ENCODE measurements at places on chromosomes 5 and 9. TPM values are rescaled to one million over a fixed set of nuclear protein-coding genes. Genes with fewer than 3 reads are reported as not detected.
A peak's percentile ranks its signal among the peaks of the same experiment; 100 is the strongest.

GRCh38 chr9:99785010-99785590 lies 36.6 kb upstream of the NR4A3 start:
- DNase-seq, result no peak

DNA sequence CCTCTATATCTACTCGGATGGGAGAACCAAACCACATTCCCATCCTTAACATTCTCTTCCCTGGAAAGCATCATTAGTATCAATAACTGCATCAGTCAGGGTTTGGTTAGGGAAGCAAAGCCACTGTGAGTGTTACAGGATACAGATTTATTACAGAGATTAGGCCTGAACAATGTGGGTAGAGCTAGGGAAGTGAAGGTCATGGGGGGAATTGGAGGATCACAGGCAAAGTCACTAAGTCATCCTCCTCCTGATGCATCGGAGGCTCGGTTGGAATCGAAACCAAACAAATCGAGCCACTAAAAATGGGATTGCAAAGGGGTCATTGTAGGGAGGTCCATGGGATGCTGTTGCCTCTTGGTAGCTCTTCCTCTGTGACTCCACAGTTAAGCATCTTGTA lies 61.8 kb upstream of the ZBTB43 start:
- DNase-seq, result no peak

GRCh38 chr5:54702470-54702869 lies 184.9 kb downstream of the SNX18 start:
- DNase-seq, result no peak

DNA sequence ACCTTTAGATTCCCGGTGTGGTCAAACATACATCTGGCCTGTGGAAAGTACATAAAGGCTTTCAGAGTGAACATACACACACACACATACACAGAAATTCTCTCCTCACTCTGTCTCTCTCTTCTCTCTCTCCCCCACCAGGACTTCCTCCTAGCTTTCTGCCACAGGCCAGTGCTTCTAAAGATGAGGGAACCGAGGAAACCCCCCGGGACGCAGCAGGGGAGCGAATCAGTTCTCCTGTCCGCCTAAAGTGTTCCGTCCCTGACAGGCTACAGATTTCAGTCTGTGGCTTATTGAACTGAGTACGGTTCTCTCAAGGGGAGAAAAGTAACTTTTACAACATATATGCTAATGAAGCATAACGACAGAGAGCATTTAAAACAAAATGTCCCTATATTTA lies 75.8 kb downstream of the MED27 start:
- DNase-seq, result no peak

DNA sequence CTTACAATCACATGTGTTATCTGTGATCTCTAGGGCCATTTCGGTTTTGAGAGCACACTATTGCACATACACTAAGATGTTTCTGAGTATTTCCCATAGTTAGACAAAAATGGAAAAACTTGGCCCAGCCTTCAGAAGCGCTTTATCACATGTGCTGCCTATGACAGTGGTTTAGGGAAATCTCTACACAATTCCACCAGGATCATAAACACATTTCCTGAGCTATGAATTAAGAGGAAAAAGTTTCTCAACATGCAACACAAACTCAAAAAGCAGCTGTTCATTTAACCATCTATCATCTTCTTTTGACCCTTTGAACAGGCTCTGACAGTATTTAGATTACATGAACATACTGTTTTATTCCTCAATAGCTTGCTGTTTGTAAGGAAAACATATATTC lies 15.1 kb downstream of the FGF1 start:
- DNase-seq, result no peak

GRCh38 chr9:134571946-134572917 lies 69.4 kb upstream of the COL5A1 start:
- no peak for DNase-seq

- DNase-seq, result no peak
Measured at GRCh38 chr9:21995666-21996398, 1.2 kb downstream of the CDKN2B-AS1 start.

GRCh38 chr9:6367128-6367890 lies 39.1 kb downstream of the TPD52L3 start:
- no peak for DNase-seq

DNA sequence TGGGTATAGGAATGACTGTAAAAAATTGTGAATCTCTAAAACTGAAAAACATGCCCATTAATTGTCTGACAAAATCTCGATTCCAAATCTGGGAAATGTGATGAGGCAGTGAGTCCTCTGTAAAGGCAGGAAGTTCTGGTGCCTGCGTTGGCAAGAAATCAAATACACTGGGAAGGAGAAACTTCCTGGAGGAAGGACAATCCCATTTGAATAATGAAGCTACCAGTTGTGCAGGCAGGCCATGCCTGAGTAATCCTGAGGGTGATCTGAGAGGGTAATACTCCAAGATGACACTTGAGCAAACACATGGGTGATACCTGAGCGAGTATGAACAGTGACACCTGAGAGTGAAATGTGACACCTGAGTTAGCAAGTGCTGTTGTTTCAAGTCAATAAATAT lies 49.7 kb downstream of the KIF24 start:
- peak; percentile 13 for DNase-seq

GRCh38 chr9:35675732-35676392 lies 2.1 kb downstream of the CA9 start:
- no peak for DNase-seq

- DNase-seq, result no peak
Measured at GRCh38 chr5:146410272-146410671, 36.9 kb upstream of the TCERG1 start.

- DNase-seq, result no peak
Measured at GRCh38 chr5:14143546-14143840, 351 bp downstream of the TRIO start.

GRCh38 chr5:166595274-166595951 lies 1696.0 kb upstream of the WWC1 start:
- no peak for DNase-seq

DNA sequence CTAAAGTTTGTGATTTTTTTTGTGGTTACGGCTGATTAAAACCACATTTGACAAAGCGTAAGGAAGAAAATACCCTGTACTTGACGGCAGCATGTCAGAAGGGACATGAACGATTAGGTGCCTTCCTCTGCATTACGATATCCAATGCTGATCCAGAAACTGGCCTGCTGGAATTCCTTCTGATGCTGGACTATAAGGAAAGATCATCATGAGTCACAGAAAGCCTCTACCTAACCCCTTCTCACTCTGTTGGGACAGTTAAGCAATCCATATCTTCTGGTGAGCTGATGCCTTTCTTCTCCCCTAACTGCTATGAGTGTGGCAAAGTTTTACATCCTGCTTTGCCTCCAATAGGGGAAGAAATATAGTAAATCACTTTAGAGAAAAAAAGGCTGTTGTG lies 78.4 kb upstream of the PAPPA start:
- peak; percentile 75 for DNase-seq

DNA sequence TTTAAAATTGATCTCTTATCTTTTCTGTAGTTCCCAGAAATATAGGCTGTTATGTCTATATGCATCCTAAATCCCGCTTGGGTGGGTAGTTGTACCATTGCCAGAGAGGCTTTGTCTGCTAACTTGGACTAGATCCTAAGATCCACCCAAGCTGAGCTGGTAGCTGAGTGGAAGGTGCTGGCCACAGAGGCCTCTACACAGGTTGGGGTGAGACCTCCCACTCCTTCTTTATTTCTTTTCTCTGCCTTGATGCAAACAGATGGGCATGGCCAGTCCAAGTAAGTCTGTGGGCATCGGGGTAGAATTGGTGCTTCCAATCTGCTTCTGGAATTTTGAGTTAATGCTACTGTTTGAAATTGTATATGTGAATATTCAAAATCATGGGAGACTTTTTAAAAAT lies 14.4 kb upstream of the GADD45G start:
- no peak for DNase-seq

DNA sequence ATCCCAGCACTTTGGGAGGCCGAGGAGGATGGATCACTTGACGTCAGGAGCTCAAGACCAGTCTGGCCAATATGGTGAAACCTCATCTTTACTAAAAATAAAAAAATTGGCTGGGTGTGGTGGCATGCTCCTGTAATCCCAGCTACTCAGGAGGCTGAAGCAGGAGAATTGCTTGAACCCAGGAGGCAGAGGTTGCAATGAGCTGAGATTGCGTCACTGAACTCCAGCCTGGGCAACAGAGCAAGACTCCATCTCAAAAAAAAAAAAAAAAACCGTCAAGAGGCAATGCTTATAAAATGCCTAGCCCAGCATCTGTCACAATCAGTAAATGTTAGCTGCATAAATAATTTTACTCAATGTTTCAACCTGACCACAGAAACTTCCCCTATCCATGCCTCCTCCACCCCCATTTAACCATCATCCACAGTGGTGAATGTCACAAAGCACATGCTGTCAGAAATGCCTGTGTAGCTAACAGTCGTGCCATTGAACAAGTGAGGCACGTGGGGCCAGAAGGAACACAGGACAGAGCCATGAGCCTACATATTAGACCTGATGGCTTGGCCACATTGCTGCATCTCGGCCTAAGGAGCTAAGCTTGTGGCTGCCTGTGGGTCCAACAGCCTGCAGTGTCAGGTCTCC lies 16.8 kb upstream of the TCOF1 start:
- DNase-seq, result no peak

- DNase-seq, result peak; percentile 86
Measured at GRCh38 chr5:13477118-13477737, 467.3 kb downstream of the DNAH5 start.

- peak; percentile 97 for DNase-seq
Measured at GRCh38 chr5:122129306-122129705, at the start of gene ZNF474. ZNF474 (plus strand) TSS chr5:122129546; CDS start chr5:122151991, 22,445 bp downstream.

DNA sequence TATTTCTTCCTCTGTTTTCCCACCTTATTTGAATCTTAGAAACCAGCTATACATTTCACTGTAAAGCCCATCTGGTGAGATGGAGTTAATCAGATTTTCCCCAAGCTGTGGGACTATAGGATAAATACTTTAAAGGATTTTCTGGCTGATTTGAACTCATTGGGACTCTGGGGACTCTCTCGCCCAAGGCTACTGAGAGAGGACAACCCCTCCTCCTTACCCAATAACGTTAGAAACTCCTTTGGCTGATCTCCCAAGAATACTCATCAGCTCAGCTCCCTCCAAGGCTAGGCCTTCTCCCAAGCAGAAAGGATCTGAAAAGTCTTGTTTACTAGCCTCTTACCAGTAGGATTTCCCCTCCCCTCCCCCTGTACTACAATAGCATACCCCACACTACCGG lies 1.5 kb upstream of the GLRA1 start:
- DNase-seq, result no peak

GRCh38 chr5:154479160-154479943 lies 1.3 kb upstream of the HAND1 start:
- no peak for DNase-seq

GRCh38 chr5:178993236-178993765 lies 1.8 kb downstream of the GRM6 start:
- no peak for DNase-seq

GRCh38 chr9:120867676-120868338 lies 9.2 kb downstream of the PHF19 start:
- DNase-seq, result no peak

DNA sequence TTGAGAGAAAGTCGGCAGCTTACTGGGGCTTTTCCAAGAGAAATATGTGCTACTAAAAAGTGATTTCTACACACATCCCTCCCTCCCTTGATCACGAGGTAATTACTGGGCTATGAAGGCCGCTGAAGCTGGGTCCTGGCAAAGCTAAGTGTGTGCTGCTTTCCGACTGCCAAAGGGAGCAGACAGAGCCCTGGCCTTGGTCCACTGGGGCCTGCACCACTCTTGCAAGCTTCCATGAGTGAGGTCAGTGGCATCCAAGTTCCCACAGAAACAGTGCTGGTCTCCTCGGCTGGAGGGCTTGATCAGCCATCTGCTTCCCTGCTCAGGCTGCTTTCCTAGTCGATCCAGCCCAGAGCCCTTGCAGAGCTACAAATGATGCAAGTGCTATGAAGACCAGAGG lies 154.8 kb upstream of the LHFPL2 start:
- DNase-seq, result no peak

GRCh38 chr5:83312663-83313062 lies 158.9 kb upstream of the VCAN start:
- DNase-seq, result no peak

DNA sequence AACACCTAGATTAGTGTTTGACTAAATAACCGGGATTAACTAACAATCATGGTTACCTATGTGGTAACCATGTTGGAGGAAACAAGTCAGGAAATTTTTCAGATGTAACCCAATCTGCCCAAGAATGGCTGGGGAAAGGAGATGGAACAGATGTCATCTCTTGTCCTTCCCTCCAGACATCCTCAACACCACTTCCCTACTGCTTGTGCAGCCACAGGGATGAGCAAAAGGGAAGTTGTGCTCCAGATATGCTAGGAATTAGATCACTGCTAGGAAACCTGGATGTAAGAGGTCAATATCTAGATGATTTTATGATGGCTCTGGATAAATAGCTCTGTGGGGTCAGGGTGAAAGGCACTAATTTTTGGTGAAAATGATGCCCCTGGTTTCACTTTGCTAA lies 61.3 kb upstream of the ELL2 start:
- no peak for DNase-seq

- peak; percentile 79 for DNase-seq
Measured at GRCh38 chr5:72363166-72363802, 43.1 kb downstream of the PTCD2 start.

- DNase-seq, result no peak
Measured at GRCh38 chr9:125852386-125852785, 105.2 kb downstream of the PBX3 start.

DNA sequence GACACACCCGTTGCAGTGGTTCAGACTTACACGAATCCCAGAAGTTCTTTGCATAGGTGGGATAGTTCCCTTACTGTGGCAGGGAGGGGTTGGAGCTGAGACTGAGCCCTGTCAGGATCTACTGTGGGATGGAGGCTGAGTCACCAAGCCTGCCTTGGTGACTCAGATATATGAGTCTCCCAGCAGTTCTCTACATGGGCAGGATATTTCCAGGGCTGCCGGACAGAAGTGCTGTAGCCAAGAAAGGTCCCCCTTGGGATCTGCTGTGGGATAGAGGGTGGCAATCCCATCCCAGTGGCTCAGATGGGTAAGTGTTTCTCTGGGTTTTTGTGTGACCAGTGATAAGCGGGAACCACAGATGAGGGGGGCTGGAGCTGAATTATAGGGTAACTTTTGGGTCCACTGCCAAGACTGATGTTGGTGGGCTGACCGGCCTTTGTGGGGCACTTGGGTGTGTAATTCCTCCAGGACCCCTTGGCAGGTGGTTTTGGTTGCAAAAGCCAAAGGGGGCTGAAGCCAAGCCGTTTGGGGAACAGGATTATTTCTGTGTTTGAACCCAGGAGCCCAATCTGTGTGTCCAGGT lies 18.7 kb downstream of the XRCC4 start:
- DNase-seq, result peak; percentile 80

The SPINK4 gene
- not detected for polyA plus RNA-seq

The SPINK13 gene
- not detected for polyA plus RNA-seq

The TRAF1 gene
- 0.28 TPM for polyA plus RNA-seq

The FOXD4L6 gene
- polyA plus RNA-seq, result not detected

The GLRA1 gene
- polyA plus RNA-seq, result not detected

The CDH9 gene
- not detected for polyA plus RNA-seq

The ZNF169 gene
- polyA plus RNA-seq, result 1.4 TPM

The QRFP gene
- polyA plus RNA-seq, result not detected

The CD72 gene
- polyA plus RNA-seq, result 0.49 TPM

The IRX2 gene
- polyA plus RNA-seq, result 18.4 TPM

The MYMK gene
- polyA plus RNA-seq, result not detected

The RASEF gene
- 1.1 TPM for polyA plus RNA-seq

The FCN2 gene
- polyA plus RNA-seq, result not detected

The SPATA31D4 gene
- not detected for polyA plus RNA-seq

The CBY3 gene
- not detected for polyA plus RNA-seq

The GRM6 gene
- polyA plus RNA-seq, result not detected

The MAP1B gene
- polyA plus RNA-seq, result 4.0 TPM

The INSL6 gene
- polyA plus RNA-seq, result not detected

The ASS1 gene
- 113 TPM for polyA plus RNA-seq

The OTULIN gene
- 13.7 TPM for polyA plus RNA-seq

The GEMIN5 gene
- polyA plus RNA-seq, result 12.6 TPM
